ENCODE measurements at places on chromosomes 1 and 21.

GRCh38 chr1:234531151-234531635 lies 52.2 kb upstream of the TARBP1 start:
- no peak for DNase-seq

- DNase-seq, result no peak
Measured at GRCh38 chr1:56466538-56466937, 112.8 kb downstream of the PLPP3 start.

GRCh38 chr1:230416430-230416829 lies 9.7 kb downstream of the PGBD5 start:
- no peak for DNase-seq

GRCh38 chr1:233180641-233181364 lies 114.7 kb downstream of the PCNX2 start:
- DNase-seq, result no peak

DNA sequence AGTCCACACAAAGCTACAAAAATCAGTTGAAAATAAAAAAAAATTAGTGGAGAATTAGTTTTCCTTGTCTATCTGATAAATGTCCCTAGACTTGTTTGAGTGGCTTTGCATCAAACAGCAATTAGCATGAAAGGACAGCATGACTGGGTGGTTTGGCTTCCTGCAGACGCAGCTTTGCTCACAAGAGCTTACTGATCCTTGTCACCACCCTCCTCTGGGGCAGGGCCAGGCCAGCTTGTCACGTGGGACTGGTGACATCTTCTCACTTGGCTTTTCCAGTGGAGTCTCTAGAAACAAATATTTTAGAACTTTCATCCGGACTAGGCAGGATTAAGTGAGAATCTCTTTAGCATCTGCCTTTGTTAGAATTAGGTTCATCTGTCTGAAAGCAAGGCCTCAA lies 76.0 kb upstream of the OLIG2 start:
- no peak for DNase-seq

GRCh38 chr1:1098681-1099421 lies 17.0 kb downstream of the C1orf159 start:
- DNase-seq, result no peak

GRCh38 chr1:167064621-167065020 lies 25.6 kb downstream of the GPA33 start:
- DNase-seq, result no peak

GRCh38 chr1:161350671-161351070 lies 17.0 kb downstream of the CFAP126 start:
- DNase-seq, result no peak

GRCh38 chr1:58898739-58899586 lies 115.1 kb upstream of the JUN start:
- DNase-seq, result peak; percentile 71

DNA sequence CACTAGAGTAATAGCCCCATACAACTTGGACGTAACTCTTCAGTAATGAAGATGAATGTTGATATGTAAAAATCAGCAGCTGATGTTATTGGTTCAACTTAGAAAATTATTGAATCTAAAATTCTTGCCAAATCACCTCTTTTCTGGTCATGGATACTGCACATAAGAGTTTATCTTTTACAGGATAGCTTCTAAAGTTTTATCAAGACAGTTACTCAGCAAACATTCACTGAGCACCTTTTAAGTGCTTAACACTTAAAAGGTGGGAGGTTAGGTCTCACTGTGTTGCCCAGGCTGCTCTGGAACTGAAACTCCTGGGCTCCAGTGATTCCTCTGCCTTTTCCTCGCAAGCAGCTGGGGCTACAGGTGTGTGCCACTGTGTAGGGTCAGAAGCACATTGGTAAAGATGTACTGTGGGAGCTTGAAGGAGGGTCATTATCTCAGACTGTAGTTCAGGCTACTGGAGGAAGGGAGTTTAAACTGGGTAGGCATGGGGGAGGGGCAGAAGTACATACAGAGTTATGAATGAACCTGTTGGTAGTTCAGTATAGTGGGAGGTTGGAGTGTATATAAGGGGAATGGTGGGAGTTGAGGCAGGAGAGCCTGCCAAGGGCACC lies 2.0 kb downstream of the MPZL1 start:
- no peak for DNase-seq

DNA sequence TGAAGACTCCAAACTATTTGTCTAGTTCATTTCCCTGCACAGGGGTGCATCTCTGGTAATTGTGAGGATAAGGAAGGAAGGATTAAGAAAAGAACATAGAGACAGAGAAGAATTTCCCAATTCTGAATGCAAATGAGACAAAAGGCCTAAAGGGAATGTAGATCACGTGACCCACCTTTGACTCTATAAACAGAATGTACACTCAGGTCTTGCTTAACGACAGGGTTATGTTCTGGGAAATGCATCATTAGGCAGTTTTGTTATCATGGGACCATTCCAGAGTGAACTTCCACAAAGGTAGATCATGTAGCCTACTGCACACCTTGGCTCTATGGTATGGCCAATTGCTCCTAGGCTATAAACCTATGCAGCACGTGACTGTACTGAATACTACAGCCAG lies 252.3 kb upstream of the ZP4 start:
- DNase-seq, result no peak

- no peak for DNase-seq
Measured at GRCh38 chr1:65395887-65396612, 24.4 kb upstream of the LEPR start.

GRCh38 chr1:239260842-239261241 lies 125.5 kb upstream of the CHRM3 start:
- no peak for DNase-seq

- DNase-seq, result no peak
Measured at GRCh38 chr1:217673387-217673786, 42.2 kb downstream of the SPATA17 start.

DNA sequence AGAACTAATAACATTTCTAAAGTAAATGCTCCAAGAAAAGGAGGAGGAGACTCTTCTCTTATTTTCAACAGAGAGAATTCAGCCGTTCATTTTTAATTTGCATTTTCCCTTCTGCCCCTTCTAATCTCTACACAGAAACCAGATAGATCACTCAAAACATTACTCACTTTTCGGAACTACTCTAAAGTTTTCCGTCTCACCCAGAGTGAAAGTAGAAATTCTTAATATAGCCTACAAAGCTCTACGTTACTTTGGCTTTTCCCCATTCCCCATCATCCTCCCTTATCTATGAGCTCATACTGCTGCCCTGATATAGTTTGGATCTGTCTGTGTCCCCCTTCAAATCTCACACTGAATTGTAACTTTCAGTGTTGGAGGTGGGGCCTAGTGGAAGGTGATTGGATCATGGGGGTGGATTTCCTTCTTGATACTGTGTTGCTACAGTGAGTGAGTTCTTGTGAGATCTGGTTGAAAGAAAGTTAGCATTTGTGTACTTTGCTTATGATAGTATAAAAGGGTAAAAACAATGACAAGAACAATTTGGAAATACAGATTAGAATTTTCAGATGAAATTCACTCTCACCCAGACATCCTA lies 188.2 kb downstream of the AMY1C start:
- no peak for DNase-seq

DNA sequence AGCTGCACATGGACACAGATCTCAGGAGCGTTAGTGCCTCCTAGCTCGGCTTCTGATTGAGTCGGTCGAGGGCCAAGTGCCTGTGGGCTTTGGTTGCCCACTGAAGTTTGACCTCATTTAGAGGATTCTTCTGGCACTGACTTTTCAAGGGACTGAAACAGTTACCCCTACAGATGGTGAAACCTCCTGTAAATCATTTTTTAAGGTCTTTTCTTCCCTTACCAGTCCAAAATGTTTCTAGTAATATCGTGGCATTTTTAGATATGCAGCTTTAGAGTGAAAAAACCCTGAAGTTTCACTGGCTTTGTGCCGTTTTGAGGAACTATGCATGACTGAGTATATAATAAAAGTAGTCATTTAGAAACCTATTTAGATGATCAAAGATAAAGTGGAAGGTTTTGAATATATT lies 34.7 kb upstream of the L1TD1 start:
- no peak for DNase-seq

DNA sequence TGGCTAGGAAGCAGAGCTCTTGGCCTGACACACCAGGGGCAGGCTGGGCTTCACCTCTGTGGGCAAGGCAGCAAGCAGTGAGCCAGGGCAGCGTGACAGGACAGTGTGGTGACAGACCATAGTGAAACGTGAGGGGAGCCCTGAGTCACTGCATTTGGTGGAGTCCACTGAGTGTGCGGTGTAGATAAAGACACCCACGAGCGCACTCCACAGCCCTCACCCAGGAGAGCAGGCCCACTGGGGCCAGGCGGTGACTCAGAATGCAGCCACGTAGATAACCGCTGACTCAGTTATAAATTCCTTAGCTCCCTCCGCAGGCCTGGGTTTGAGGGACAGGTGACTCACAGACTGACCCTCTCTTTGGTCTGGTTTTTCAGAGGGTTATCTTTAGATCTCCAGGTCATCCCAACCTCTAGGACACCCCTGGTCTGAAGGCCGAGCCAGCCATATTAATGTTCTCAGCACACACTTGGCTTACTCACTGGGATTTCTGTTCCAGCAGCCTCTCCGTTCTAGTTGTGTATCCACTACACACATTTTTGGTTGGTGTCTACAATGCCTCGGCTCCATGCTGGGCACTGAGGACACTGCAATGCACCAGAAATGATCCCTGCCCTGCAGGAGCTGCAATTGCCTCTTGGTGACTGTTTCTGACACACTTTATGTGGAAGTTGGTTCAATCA lies 90.2 kb upstream of the TSPAN2 start:
- no peak for DNase-seq

- no peak for DNase-seq
Measured at GRCh38 chr1:58143972-58144697, 402.4 kb downstream of the OMA1 start.

DNA sequence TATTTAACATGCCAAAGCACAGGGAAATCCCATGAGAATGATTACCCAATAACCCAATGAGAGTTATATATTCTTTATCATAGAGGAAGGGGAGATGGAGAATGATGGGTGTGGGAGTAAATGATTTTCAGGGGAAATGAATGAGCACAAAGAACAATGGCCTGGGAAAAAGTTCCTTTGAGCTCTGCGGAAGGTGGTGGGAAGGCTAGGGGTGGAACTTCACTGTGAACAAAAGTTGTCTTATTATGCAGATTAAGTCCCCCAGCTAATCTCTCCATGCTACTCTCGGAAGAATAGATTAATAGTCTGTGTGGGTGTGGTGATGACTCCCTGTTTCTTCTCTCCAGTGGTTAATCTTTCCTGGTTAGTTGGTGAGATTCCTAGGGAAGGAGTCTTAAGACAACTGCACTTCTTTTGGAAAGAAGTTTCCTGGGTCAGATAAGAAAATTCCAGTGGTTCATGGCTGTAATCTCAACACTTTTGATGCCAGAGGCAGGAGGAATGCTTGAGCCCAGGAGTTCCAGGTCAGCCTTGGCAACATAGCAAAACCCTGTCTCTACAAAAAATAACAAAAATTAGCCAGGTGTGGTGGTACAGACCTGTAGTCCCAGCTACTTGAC lies 71.6 kb downstream of the DNTTIP2 start:
- DNase-seq, result no peak

GRCh38 chr1:77412069-77412819 lies 130.4 kb downstream of the AK5 start:
- DNase-seq, result no peak

GRCh38 chr1:1627829-1628753 lies 3.9 kb upstream of the MMP23B start:
- no peak for DNase-seq

GRCh38 chr1:194517567-194517966 lies 1331.2 kb upstream of the B3GALT2 start:
- no peak for DNase-seq

DNA sequence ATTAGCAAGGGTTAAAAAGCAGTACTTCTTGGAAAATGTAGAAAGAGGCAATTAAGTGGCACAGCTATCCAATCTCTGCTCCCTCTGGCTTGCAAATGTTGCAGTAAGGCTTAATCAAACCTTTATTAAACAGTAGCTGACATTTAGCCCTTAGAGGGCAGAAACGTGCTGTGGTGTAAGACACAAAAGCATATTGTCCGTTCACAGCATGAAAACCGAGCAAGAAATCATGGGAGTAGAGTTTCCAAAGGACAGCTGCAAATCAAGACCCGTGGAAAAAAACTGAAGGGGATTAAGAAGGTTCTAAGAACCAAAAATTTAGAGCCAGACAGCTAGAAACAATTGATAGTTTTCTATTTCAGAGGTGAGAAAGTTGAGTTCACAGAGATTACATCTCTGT lies 13.1 kb downstream of the ZP4 start:
- no peak for DNase-seq

DNA sequence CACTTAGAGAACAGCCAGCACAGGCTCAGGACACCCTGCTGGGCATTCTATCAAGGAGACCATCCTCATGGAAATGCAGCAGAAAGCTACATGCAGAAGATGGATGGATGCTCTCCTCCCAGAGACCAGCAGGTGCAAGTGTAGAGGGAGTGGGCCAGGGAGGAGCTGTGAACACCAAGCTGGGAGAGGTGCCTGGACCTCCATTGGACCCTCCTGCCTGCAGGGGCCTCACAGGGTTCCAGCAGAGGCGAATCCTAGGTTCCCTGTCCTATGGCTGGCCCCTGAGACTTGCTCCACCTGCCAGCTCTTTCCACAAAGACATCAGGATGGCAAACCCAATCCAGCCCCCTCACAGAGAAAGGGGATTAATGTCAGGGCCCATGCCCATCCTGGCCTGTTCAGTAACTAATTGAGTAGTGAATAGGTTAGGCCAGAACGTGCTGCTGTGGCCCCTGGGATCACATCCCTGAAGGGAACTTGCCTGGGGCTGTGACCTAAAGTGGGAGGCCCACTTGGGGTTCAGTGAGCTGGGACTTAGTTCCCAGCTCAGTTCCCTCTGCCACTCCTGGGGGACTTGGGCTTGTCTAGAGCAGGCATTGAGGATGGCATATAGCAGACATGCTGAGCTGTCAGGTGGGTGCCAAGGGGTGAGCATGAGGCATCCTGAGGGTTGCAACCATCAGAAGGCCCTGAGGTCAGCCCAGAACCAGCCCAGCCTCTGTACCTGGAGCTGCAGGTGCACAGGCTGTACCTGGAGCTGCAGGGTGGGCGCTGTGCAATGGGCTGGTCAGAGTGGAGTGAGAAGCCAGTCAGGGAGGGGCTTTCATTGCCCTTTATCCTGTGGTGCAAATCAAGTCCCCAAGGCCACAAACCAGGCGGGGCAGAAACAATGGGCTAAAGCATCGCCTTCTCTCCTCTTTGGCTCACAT lies 22.9 kb upstream of the ZNF678 start:
- no peak for DNase-seq
